ENCODE measurements at places on chromosomes 1 and 21.

DNA sequence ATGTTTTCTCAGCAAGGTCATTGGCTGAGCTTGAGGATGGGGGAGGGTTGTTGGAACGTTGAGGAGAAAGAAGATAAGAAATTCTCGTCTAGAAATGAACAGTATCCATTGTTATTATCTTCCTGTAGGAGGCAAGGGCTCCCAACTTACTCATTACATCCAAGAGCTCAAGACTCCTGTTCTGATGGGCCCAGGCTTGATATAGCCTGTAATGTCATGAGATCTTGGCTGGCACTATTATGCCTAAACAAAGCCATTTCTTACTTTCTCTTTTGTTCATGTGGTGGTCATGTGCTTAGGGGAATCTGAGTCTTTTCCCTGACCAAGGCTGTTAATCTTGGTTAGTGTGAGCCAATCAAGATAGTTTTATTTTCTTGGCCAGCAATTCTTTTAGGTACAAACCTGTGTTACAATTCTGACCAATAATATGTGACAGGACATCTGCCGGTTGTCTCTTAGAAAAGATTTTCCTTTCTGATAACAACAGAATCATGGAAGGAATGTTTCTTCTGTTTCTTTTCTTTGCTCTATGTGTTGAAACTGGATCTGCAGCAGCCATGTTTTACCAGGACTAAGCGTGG, 15.2 kb upstream of the IGSF3 start:
- no peak for DNase-seq

DNA sequence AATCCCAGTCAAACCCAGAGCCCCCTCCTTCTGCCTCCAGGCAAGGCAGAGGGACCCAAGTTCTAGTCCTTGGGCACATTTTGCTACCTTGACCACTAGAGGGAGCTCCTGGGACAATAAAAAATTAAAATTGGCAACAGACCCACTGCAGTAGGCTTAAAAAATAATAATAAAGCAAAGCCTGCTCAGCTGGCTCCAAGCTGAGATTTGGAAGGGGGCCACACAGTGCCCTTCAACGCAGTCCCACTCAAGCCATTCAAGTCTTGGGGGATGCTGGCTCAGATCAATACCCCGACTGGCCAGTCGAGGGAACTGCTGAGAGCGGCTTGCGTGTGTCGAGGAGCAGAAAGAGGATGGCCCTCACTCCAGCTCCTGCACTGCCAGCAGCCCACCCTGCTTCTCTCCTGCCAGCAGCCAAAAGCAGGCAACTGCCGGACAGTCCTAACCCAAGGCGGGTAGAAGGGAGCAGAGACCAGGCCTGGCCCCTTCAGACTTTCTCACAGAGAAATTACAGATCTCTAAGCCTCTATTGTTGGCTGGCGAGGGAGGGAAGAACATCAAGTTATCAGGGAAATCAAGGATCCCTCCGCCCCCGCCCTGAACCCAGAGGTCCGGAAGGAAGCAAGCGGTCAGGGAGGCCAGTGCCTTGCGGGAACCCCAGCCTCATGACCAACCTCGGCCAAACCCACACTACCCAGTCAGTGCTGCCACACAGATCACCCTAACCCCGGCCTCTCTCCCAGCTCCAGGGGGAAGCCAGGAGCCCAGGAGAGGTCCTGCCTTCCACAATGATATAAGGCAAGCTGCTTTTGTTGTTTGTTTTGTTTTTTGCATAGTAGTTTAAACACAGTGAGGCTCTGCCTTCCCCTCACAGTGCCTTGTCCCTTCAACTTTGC, 4.9 kb upstream of the ALDH4A1 start:
- DNase-seq = peak; percentile 35

- no peak for DNase-seq
These were observed 45.9 kb downstream of the SYF2 start for GRCh38 chr1:25186161-25187007.

- peak; percentile 3 for DNase-seq
These were observed 178.8 kb downstream of the SDCCAG8 start for GRCh38 chr1:243434594-243434993.

GRCh38 chr1:208917723-208918122, 665.8 kb upstream of the CAMK1G start:
- DNase-seq = no peak

GRCh38 chr1:43835082-43836021, 98.2 kb upstream of the ARTN start:
- DNase-seq = peak; percentile 72

DNA sequence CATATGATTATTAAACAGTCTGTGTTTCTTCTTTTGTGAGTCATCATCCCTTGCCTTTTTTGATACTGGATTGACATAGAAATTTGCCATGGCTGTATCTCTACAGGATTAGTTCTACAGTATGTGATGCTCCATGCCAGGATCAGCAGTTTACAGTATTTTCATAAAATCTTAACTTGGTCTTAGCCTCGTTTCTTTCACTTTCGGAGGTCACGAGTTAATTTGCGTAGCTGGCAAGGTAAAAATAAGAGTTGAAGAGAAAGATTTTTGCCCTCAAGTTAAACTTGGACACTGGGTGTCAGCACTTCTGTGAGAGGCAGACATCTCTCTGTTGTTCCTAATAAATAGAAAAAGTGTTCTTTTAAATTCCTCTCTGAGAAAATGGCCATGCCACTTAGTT, 79.1 kb downstream of the CACNA1E start:
- DNase-seq = no peak

DNA sequence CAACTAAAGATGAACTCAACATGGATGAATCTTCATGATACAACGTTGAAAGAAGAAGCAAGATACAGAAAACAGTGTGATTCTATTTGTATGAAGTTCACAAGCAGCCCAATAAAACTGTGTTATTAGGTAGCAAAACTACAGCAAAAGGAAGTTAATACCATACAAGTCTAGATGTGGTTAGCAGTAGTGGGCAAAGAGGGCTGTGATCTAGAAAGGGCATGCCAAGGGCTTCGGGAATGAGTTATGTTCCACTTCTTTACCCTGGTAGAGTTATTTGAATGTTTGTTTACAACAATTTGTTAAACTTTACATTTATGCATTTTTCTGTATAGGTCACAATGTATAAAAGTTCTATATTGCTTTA, 9.2 kb downstream of the TNFRSF9 start:
- no peak for DNase-seq

GRCh38 chr1:242641461-242641860, 117.0 kb upstream of the PLD5 start:
- DNase-seq = no peak

DNA sequence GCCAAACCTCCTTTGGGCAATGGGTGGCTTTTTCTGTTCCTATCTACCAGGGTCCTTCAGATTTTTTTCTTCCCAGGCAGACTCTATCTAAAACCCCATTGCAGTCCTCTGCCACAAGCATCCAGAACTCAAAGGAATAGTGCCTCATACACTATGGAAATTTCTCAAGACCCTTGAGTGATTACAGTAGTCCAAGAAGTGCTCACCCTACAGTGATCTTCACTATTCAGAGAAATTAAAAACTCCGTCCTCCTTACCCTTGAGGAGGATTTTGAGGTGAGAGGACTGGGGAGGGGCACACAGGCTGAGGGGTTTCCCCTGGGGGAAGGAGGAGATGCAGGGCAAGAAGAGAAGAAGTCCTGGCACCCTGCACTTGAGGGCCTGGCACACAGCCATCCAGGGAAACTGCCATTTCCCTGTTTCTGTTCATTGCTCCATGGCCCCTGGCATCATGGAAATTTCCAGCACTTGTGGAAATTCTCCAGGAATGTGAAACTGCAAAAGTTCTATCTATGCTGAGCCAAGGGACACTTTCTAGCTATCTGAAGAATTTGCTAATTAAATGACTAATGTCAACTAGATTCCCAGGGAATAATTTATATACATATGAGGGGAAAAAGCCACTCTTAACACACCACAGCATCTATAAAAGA, 102.5 kb upstream of the ATP1B1 start:
- no peak for DNase-seq

- no peak for DNase-seq
These were observed 13.7 kb upstream of the TTC4 start for GRCh38 chr1:54701996-54702395.
